ENCODE measurements at places on chromosomes 6 and 20.

DNA sequence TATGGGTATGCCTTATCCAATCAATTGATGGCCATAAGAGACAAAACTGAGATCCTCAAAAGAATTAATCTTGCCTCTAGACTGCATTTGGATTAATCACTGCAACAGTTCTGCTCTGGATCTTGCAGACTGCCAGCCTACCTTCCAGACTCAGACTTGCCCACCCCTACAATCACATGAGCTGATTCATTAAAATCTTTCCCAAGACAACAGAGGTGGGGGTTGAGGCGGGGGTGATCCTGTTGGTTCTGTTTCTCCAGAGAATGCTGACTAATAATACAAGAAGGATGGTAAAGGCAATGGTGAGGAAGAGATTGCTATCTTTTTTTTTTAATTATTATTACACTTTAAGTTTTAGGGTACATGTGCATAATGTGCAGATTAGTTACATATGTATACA lies 43.7 kb upstream of the MEI4 start:
- DNase-seq: no peak

DNA sequence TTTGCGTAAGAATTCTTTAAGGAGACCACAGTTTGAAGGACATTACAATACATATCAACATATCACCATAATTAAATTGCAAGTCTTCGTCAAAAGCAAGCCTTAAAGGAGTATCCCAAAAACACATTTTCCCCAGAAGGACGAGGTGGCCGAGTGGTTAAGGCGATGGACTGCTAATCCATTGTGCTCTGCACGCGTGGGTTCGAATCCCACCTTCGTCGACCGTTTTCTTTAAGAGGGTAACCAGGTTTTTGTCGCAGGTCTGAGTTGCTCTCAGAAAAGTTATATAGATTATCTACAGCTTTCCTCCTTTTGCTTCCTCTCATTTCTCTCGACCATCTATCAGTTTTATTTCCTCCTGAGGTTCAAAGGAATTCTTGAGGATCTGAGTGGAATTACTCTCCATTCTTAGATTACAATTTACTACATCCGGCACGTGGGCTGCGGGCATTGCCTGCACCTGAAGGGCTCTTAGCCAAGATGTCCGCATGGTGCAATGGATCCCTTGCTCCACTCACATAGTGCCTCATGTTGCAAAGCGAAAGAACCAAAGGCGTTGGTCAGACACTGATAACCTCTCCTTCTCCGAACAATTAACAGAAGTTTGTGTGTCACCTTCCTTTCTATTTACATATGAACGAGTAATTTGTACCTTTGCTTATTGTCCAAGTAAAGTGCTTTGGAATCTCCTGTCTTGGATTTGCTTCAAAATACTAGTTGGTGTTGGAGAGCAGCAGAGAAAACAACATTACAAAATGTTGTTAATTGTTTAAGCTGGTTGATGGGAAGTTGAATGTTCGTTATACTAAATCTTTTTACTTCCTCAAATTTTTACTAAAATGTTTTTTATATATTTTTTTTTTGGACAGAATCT lies 14.0 kb downstream of the POM121L2 start:
- peak; percentile 84 for DNase-seq

DNA sequence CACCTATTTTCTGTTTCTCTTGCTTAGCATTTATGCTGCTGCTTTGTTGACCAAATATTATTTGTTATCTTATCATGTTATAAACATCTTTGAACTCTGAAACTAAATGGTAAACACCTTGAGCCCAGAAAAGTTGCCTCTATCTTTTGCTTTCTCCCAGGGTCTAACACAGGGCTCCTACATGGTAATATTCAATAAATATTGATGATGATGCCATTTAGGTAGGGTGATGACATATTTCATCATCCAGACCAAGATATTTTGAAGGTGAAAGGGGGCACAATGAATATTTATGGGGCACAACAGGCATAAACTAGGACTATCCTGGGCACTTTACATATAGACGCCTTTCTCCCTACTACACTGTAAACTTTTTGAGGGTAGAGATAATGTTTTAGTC lies 11.6 kb upstream of the ENPP4 start:
- no peak for DNase-seq

DNA sequence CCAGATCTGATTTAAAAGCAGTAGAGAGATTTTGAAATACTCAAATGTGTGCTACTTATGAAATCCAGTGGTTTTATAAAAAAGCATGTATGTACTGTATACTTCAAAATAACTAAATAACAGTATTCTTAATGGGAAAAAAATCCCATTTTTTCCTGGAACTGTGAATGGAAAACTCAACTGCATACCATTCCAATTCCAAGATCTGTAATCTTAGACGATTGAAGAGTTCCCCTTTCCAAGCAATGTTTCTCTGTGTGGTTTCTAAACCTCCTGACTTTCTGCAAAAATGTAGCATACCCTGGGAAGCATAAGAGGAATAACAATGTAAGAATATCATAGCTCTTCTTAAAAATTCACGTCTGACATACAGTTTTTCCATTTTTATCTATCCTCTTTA lies 40.3 kb upstream of the HIVEP2 start:
- DNase-seq: no peak

DNA sequence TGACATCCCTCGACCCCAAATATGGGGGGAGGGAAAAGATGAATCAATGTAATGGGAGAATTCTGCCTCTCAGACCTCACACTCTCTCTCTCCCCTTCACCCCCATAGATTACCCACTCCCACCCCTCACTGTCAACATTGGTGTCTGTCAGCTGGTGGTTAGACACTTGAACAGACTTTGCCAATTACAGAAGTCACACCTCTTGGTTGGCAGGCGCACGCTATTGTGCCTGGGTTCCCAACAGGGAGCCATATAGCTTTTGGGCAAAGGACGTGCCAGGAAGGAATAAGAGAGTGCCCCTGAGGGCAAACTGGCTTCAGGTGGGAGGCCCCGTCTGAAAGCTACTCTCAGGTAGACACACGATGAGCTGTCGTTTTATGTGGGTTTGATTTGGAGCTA lies 54.1 kb upstream of the FYN start:
- DNase-seq: no peak

- no peak for DNase-seq
Measured at GRCh38 chr6:41571021-41571780, 25.0 kb downstream of the FOXP4 start.

GRCh38 chr6:16684195-16684689 lies 77.0 kb downstream of the ATXN1 start:
- DNase-seq: peak; percentile 55

DNA sequence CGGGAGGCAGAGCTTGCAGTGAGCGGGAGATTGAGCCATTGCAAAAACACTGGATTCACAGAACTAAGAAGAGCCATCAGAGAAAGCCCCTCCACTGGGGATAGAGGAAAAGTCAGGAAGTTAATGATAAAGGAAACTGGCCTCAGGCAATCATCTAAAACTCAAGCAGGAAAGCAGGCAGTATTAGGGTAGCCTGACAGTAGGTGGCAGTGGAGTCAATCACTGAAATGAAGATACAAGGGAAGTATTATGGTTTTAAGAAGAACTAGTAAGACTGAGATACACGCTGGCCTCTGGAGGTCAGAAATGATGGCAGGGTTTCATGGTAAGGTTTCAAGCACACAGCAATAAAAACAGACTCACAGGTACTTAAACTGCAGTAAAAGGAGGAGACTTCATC lies 578.3 kb downstream of the HACE1 start:
- no peak for DNase-seq

GRCh38 chr6:162151021-162151665 lies 576.4 kb downstream of the PRKN start:
- peak; percentile 11 for DNase-seq
